Nephron progenitor cell (in vitro differentiated cells): ENCODE measurements at places on chromosomes 16 and 17.

GRCh38 chr16:49964973-49965372 is 60.1 kb upstream of the CNEP1R1 start:
- no peak for DNase-seq

- peak; percentile 31 for DNase-seq
These were observed 86.8 kb downstream of the WWP2 start for GRCh38 chr16:69848637-69849545.

DNA sequence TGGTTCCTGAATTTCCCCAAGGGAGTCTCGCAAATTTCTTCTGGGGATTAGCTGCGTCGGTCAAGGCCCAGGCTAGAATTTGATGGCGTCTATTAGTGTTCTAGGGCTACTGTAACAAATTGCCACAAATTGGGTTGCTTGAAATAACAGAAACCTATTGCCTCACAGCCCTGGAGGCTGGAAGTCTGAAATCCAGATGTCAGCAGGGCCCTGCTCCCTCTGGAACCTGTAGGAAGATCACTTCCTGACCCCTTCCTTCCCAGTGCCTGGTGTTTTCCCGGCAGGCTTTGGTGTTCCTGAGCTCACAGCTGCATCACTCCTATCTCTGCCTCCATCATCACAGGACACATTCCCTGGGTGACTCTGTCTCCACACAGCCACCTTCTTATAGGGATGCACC is 24.4 kb downstream of the DHRS7C start:
- no peak for DNase-seq

DNA sequence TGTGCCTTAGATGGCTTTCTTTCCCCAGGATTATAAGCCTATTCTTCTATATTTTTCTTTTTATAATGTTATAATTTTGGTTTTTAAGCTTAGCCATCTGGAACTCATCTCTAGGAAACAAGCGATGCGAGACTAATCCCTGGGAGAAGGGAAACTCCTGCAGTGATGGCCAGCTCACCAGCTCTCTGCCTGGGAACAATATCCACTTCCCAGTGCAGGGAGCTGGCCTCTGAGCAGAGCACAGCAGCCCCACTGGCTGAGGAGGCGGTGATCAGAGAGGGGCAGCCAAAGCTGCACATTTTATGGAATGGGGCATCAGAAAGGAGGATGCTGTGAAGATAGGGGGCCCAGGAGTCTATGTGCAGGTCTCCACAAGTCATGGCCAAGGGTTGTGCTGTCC is 183.3 kb downstream of the LGALS9B start:
- DNase-seq: no peak

DNA sequence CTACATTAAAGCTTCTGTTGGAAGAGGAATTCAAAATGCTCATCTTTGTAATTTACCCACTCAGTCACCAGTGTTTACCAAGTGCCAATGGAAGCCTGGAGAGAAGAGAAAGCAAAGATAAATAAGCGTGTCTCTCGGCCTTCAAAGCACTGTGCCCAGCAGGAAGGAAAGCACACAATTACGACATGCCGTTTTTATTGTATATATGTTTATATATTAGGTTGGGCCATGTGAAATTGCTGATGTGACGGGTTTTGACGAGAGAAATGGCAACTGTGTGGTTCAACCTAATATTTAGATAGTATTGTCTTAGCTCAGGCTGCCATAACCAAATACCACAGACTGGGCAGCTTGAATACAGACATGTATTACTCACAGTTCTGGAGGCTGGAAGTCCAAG is 79.3 kb upstream of the HSBP1 start:
- no peak for DNase-seq

DNA sequence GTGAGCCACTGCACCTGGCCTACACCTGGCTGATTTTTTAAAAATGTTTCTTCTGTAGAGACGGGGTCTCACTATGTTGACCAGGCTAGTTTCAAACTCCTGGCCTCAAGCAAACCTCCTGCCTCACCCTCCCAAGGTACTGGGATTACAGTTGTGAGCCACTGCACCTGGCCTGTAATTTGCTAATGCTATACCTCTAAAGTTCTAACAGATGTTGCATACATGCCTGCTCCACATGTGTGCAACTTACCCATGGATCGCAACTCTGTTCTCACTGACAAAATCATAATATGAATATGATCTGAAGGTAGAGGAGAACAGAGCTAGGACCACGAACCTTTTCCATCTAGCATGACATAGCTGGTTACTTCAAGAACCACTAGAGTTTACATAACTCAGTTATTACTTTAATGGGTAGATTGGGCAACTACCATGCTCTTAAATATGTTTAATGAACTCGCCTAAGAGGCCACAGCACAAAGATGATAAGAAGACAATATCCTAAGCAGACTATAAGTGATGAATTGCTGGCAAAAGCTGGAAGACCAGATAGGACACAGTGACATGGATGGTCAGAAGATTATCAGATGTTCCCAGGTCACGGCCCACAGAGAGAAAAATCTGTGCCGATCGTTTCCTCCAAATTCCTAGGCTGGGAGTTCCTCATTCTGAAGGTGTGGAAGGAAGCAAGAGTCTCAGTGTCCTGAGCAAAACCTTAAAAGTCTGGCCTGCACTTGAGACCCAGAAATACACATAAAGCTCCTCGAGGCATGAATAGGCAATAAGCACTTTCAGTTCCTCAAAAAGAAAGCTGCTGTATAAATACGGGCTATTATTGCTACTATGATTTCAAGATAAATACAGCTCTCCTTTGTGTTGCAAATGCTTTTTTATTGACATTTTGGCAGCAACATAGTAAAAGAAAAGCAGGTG is 53.6 kb upstream of the ICAM2 start:
- no peak for DNase-seq

DNA sequence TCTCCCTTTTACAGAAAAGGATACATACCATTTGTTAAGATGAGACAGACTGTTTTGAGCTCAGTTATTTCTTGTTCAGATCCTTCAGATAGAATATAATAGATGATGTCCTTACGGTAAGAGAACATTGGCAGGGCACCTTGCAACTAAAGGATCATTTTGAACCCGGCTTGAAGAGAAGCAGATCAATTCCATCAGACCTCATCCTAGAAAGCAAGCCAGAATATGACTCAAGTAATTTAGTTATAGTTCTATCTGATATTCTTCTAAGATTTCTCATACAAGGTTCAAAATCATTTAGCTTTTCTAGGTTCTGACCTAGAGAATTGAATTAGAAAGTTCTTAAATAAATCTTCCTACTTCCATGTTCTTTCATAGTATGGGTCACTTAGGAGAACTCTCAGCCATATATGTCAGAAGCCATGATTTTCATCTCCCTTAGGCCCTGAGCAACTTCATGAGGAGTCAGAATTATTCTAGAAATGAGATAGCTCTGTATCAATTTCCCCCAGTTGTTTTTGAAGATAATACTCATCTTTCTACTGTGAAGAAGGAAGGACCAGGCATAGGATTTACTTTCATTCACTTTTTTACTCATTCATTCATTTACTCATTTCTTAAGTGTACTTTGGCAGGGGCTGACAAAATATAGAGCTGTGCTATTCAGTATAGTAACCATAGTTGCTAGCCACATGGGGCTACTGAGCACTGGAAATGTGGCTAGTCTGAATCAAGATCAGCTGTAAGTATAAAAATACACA is 2.5 kb upstream of the CMTM1 start:
- no peak for DNase-seq

- no peak for DNase-seq
These were observed 524.9 kb downstream of the WWOX start for GRCh38 chr16:78624366-78624765.

- no peak for DNase-seq
These were observed 135.4 kb upstream of the CHMP6 start for GRCh38 chr17:80855948-80856862.

DNA sequence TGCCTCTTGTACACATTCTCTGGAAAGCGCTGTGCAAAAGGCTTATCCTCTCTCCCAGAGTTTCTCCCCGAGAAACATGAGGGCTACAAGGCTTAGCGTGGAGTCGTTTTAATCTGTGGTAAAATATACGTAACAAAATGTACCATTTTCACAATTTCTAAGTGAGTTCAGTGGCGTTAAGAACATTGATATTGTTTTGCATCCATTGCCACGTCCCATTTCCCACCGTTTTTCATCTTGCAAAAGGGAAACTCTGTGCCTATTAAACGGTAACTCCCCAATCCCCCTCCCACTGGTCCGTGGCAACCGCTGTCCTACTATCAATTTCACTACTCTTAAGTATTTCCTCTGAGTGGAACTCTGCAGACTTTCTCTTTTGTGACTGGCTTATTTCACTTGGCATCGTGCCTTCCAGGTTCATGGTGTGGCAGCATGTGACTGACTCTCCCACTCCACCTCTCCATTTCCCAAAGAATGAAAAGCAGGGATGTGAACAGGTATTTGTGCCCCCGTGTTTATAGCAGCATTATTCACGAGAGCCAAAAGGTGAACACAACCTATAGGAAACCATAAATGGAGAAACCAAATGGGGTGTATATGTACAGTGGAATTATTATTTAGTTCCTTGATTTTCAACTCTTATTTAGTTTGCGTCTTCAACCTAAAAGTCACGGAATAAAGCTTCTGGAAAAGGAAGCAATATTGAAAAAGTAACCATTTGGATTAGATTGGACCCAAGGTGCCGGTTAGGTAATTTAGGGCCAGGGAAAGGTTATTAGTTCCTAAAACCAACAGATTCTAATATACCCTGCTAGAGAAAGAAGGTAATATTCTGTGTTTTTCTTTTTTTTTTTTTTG is 1.1 kb upstream of the USP32 start:
- no peak for DNase-seq

DNA sequence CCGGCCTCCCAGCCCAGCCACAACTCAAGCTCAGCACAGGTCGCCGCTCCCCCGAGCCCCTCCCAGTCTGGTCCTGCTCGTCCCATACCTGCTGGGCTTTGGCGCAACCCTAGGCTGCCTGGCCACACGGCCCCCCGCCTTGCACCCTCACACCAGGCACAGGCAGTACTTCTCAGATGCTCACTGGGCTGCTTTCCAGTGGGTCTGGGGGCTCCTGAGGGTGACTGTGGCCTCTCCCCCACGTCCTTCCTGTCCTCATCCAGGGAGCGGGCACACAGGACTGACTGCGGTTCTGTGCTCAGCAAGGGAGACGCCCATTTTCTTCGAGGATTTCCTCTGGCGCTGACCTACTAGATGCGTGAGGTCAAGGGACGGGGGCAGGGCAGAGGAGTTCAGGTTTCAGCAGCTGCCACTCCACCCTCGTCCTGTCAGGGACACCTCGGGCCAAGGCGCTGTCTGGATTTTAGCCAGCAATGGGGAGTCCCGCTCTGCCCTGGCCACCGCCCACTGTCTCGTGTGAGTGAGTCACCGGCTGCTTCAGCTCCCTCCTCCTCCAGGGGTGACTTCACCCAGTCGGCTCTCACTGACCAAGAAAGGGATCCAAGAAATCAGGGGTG is 115.8 kb downstream of the NPIPB11 start:
- DNase-seq: peak; percentile 79

GRCh38 chr17:27327871-27328270 is 34.0 kb downstream of the WSB1 start:
- DNase-seq: no peak

DNA sequence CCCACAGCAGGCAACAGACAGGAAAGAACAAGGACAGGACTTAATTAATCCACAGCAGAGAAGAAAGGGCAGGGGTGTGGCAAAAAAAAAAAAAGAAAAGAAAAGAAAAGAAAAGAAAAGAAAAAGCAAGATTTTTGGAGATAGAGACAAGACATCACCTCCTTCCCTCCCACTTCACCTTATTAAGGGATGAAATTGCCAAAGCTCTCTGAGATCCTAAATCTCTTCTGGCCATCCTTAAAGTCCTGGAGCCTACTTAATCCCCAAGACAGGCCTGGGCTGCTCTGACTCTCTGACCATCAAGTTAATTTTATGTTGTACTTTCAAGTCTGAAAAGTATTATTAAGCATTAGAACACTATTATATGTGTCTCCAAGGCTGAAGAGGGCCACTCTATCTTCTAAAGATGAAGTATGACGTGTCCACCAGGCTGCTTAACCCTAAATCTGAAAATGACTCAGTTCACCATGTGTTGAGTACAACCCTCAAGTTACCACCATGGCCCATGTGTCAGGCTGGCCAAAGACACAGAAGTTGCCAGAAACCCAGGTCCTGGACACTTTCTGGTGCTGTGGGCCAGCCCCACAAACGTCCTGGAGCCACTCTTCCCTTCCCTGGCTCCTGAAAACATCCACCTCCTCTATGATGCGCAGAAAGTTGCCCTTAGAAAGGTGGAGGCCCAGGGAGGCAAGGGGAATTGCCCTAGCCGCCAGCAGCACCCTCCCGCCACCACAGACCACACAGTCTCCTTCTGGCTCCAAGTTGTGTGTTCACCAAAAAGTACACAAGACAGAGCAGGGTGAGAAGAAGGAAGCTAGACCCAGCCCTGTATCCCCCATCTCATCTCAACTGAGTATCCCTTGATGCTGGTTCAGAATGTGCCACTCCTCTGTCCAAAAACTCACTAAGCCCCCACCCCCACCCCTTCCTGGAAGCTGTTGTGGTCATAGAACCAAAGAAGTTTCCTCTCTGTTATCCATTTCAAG is 2.7 kb downstream of the SOCS1 start:
- DNase-seq: no peak

GRCh38 chr16:2429771-2430663 is 770 bp downstream of the CCNF start:
- peak; percentile 47 for DNase-seq

- DNase-seq: no peak
These were observed 58.1 kb downstream of the ACTG1 start for GRCh38 chr17:81454473-81454872.

- peak; percentile 62 for DNase-seq
These were observed 4.7 kb downstream of the COQ7 start for GRCh38 chr16:19071811-19072777.

DNA sequence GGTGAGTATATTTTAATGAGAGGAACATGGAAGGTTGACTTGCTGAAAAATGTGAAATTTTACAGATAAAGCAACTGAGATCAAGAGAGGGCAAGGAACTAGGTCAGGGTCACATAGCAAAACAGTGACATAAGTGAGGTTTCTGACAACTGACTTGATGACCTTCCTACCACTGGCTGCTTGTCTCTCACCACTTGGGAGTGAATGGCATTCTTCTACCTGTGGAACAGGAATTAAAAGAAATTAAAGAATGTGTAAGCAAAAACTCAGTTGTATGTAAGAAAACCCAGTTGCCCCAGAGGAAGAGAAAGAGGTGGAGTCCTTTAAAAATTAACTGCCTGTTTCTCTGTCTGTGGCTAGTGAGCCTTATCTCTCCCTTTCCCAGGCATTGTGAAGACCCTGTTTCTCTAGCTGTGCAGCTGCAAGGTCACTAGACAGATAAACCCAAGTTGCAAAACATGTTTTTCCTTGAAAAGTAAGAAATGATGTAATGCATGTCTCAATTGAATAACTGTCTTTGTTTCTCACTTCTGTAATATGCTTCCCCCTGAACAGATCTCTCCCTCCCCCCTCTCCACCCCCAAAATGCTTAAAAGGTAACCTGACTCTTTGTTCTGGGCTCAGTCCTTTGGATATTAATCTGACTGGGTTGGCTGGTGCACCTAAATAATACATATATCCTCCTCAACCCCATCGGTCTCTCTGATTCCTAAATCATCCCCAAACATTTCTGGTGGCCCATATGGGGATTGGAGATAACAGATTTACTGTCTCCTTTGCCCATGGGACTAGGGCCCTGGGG is 23.4 kb downstream of the ACSM1 start:
- no peak for DNase-seq
